Astrocyte of the hippocampus (primary cell): ENCODE measurements at places on chromosomes 7 and 10.

DNA sequence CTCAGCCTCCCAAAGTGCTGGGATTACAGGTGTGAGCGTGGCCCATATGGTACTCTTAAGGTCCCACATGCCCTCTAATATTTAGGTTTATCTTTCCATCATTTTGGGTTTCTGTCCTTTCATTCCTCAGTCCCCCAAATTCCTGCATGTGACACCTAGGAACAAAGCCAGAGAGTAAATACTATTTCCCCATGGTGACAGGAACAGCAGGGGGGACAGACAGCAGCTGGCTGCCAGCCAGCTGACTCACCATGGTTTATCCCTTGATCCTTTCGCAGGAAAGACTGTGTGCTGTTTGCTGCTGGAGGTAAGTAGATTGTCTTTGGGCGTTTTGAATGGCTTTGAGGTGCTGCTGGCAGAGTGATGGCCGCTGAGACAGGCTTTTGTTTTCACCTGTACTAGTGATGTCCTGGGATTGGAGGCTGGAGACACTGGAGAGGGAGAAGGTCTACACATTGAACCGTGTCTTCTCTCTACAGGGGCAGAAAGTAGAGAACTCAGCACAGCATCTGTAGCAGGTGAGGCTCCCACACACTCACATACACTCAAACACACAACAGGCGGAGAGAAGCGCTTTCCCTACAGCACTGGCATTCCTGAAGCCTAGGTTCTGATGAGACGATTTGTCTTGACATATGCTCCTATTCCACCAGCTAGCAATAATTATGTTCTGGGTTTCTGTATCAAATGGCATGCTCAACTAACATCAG lies 83.7 kb upstream of the EFCAB10 start:
- peak; percentile 88 for DNase-seq

DNA sequence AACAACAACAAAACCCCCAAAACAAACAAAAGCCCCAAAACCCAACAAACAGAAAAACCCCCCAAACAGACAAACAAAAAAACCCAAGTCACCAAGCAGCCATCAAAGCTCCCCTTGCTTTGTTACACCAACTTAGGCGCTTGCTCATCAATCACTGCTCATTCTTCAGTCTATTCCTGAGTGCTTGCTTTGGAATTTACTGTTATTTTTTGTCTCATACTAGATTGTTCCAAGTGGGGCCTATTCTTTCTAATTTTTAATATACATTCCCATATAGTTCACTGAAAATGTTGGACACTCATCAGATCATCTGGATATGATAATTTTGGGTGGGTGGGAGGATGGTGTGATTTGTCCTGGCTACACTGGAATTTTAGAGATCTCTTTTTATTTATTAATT lies 126.0 kb upstream of the JCAD start:
- no peak for DNase-seq

DNA sequence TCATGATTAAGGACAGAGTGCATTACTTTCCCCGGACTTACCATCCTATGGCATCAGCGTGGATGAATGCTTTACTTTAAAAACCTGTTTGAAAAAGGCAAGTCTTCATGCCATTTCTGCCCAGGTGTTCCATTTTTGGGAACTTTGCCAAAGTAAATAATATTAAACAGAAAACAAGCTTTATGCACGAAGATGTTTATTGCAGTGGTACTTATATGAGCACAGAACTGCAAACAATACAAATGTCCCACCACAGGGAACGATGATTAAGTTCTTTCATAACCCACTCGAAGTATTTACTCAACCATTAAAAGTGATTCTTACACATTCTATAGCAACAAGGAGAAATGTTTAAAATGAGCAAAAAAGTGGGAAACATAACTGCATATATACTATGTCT lies 109.7 kb upstream of the GDF10 start:
- DNase-seq = no peak

DNA sequence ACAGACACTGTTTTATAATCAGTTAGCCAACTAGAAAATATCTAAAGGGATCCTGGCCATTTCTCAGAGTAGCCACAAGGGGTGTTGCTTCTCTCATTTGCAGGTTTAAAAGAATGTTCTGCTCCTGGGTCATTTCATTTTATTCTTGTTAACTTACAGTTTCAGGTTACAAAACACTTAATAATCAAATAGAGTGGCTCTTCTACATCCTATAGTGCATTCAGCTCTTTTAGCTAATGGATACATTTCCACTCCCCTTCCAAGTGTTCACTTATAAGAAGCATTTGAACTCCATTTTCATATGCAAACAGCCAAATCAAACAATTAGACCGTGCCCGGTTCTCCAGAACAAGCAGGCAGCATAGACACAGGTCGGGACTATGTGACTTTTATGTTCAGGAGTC lies 117.5 kb downstream of the TRIL start:
- DNase-seq = peak; percentile 28

DNA sequence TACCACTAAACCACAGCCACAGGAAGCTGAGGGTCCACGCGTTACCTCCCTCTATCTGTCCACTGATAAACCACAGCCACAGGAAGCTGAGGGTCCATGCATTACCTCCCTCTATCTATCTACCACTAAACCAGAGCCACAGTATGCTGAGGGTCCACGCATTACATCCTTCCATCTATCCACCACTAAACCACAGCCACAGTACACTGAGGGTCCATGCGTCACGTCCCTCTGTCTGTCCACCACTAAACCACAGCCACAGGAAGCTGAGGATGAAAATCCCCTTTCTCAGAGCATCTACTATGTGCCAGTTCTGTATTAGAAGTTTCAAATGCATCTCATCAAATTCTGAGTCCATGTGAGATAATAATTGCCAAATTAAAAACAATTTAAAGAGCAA lies 589.3 kb downstream of the DNAJB6 start:
- DNase-seq = no peak

- DNase-seq = no peak
These were observed 77.4 kb downstream of the WIPF3 start for GRCh38 chr7:29883462-29884398.

- no peak for DNase-seq
These were observed 41.8 kb upstream of the FAM133B start for GRCh38 chr7:92631850-92632487.

DNA sequence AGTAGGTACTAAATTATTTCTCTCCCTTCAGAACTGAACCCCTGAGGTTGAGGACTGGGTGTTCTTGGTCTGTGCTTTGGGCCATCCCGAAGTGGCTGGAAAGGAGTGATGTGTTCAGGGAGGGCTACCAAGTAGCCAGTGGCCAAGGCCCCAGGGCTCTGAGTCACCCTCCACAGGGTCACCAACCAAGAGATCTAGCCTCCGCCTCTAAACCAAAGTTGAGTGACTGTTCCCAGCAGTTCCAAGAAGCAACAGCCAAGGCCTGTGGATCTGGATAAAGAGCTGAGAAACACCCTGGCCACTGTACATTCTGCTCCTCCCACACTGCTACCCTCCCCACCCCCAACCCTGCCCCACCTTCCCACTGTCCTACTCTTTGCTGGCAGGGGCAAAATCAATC lies 35.5 kb upstream of the KCNMA1 start:
- DNase-seq = no peak

DNA sequence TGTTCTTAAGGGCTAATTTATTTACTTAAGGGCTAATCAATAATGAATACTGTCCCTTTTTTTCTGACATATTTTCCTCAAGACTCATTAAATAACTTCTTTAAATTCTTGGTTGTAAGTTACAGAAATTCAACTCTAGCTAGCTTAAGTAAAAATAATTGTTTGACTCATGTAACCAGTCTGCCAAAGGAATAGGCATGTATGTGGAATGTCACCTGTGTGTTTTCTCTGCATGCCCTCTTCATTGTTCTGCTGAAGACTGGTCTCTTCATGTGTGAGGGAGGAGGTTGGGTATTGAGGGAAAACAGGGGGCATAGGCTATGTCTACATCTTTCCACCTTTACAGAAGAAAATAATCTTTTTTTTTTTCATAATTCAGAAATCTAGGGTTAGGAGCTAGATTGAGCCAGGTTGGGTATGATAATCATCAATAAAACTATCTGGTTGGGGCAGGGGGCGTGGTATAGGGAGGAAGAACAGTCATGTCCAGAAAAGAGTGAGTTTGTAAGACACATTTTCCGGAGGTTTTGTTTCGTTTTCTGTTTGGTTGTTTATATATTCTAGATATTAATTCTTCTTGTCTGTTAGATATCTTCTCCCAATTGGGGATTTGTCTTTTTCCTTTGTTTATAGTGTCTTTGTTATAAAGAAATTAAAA lies 37.9 kb downstream of the EXOC4 start:
- DNase-seq = peak; percentile 19

GRCh38 chr7:1229202-1229947 lies 3.3 kb upstream of the UNCX start:
- DNase-seq = no peak

DNA sequence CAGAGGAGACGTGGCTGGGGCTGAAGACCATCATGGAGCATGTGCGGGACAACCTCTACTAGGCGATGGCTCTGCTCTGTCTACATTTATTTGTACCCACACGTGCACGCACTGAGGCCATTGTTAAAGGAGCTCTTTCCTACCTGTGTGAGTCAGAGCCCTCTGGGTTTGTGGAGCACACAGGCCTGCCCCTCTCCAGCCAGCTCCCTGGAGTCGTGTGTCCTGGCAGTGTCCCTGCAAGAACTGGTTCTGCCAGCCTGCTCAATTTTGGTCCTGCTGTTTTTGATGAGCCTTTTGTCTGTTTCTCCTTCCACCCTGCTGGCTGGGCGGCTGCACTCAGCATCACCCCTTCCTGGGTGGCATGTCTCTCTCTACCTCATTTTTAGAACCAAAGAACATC lies 22.0 kb upstream of the CPA5 start:
- no peak for DNase-seq

DNA sequence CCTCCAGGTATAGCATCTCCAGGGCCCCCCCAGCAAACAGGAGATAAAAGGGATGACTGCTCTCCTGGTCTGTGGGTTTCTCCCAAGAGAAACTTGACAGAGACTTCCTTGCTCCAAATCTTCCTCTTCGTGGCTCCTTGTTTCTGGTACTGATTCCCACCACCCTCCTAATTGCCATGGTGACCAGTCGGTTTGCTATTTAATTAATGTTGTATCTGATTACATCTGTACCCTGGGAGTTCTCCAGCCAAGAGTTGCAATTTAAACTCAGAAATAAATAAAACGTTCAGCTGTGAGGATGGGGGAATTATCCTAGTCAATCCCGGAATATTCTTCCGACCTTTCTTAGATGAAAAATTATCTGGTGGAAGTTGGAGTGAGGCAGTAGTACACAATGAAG lies 264.7 kb downstream of the PAXIP1 start:
- DNase-seq = no peak

- DNase-seq = peak; percentile 42
These were observed 17.8 kb downstream of the NPSR1 start for GRCh38 chr7:34675749-34676374.

DNA sequence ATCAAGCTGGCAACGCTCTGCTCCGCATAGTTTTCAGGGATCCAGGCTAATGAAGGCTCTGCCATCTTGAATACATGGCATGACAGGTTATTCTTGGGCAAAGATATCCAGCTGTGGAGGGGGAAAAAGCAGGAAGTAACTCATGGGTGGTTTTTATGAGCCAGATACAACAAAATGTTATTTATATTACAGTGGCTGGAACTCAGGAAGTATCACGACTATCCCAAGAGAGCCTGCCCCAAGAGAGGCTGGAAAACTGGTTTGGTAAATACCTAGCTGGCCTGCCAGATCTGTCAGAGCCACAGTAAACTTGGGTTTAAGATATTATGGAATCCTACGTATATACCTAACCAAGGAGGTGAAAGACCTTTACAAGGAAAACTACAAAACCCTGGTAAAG lies 462.8 kb upstream of the ANKRD30A start:
- DNase-seq = no peak
